ENCODE measurements at places on chromosomes 3 and 15.

DNA sequence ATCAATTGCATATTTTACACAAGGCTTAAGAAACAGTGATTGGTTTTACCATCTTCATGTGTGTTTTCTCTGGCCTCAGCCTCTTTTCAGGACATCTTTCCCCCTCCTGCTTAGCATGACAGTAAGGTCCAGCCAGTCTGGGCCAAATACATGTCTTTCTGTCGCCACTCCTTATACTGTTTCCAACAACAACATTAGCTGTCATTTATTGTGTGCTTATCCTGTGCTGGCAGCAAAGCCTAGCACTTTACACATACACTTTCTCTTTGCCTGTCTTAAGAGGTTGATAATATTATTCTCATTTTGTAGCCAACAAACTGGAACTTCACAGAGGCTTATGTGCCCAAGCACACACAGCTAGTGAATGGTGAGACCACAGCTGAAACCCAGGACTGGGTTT is 37.8 kb downstream of the B3GALNT1 start:
- DNase-seq, result no peak

GRCh38 chr3:52213901-52214300 is 11.5 kb downstream of the TLR9 start:
- no peak for DNase-seq

- no peak for DNase-seq
Observed at GRCh38 chr3:31185062-31185357, 290.5 kb upstream of the GADL1 start.

GRCh38 chr15:62618846-62619504 is 423.6 kb upstream of the TPM1 start:
- DNase-seq, result no peak

DNA sequence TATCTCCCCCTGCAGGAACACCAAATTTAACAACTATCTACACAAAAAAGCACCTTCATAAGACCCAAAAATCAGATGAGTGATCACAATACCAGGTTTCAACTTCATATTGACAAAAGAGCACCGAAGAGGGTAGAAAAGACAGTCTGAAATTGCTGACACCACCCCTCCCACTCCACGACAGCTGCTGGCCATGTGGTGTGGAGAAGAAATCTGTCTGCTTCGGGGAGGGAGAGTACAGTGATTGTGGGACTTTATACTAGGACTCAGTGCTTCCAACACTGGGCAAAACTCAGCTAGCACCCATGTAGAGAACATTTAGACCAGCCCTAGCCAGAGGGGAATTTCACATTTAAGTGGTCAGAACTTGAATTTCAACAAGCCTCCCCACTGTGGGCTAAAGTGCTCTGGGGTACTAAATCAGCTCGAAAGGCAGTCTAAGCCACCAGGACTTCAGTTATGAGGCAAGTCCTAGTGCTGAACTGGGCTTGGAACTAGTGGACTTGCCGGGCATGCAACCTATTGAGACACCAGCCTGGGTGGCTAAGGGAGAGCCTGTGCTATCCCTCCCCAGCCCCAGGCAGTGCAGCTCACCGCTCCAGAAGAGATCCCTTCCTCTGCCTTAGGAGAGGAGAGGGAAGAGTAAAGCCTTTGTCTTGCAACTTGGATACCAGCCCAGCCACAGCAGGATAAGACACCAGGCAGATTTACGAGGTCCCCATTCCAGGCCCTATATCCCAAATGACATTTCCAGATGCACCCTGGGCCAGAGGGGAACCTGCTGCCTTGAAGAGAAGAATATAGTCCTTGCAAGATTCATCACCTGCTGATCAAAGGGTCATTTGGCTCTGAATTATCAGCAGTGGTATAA is 44.6 kb upstream of the POU1F1 start:
- no peak for DNase-seq

GRCh38 chr3:157179365-157179803 is 19.4 kb upstream of the CCNL1 start:
- DNase-seq, result no peak

DNA sequence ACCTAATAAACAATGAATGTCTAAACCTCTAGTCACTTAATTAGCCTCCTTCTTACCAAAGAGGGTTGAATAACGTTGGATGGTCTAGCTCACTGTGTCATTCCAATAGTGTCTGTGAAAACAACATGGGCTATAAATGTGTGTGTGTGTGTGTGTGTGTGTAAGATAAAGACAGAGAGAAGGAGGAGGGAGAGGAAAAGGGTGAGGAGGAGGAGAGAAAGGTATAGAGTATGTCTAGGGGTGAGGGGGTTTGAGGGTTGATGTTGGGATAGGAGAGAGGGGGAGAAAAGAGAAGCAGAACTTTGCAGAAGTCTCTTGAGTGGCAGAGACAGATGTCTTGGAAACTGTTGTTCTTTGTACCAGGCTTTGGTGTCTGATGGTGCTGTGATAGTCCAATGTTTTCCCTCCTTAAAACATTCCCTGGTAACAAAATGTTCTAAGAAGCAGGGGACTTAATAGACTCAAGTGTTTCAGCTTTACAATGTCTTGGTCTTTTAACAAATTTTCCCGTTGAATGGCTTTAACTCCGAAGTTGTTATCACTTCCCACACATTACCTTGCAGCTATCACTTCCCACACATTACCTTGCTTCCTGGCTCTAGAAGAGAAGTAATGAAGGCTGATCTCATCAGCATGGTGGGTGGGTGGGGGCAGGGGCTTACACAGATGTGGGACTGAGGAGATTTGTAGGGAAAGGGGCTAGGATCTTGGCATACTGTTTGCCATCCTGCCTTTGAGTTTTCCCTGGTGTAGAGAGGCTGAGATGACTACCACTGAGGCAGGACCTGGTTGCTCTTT is 57.8 kb upstream of the ETV5 start:
- no peak for DNase-seq
